Muscle of leg (tissue), 16 donors: ENCODE measurements at places on chromosomes 5 and 9. TPM values are rescaled to one million over a fixed set of nuclear protein-coding genes. Genes with fewer than 3 reads are reported as not detected.

DNA sequence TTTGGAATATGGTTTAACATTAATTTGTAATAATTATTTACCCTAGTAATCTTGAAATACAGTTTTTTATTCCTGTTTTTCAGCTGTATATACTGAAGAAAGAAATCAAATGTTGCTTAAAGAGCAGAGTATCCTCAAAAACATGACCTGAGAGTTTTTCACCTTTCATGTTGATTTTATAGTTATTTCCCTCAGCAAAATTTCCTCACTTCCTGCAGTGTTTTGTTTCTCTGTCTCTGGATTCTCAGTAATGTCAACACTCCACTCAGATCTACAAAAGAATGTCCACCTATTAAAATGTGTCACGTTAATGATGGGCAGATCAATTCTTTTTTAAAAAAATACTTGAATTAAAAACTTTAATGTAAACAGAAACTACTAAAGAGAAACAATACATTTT is 398.3 kb downstream of the ANXA1 start:
- H3K4me1 ChIP-seq, result no peaks in the 10 kb centered on the region
- H3K4me3 ChIP-seq, result no peak overlapping the region
- no peaks in the 10 kb centered on the region for H3K36me3 ChIP-seq
- no peak overlapping the region for H3K27ac ChIP-seq
- no peak for DNase-seq

- no peak overlapping the region for H3K4me3 ChIP-seq
- no peaks in the 10 kb centered on the region for H3K27me3 ChIP-seq
- no peak overlapping the region for H3K27ac ChIP-seq
- H3K4me1 ChIP-seq, result peaks cover 21% of the 10 kb centered on the region
- H3K36me3 ChIP-seq, result peaks cover 17% of the 10 kb centered on the region
Observed at GRCh38 chr5:177131352-177132135, 2.0 kb upstream of the NSD1 start.

Gene ALDOB
- 0.40 TPM for total RNA-seq

Gene SHISAL2B
- total RNA-seq, result 0.98 TPM

DNA sequence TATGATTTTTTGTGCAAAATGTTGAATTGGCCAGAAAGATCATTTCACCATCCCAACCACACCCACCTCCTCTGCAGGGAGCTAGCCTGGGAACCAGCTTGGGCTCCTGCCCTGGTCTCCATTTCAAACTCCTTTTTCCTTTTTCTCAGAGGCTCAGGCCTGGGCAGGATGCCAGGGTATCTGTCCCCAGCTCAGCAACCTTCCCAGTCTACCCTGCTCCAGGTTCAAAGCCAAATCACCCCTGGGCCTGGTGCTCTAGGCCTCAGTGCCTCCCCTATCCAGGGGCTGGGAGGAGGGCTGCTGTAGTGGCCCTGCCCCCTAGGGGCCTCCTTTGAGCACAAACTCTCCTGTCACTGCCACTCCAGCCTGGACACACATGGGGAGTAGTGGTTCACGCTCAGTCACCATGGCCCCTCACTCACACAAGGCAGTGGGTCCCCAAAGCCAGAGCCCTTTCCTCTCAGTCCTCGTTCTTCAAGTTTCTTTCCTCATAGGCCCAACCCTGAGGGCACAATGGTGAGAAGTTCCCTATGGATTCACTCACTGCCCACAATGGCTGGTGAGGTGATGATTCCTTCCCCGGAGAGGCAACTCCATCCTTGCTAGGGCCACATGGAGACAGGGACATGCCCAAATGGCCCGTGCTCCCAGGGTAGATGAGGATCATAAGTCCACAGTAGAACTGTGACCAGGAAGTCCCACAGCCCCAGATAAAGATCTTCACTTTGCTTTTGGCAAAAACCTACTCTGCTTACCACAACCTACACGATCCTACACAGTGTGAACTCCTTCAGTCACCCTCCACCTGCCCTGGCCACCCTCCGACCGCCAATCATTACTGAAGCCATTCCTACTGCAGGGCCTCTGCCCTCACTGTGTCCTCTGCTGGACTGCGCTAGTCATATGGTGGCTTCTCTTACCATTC is 1.6 kb upstream of the ST6GALNAC4 start:
- H3K4me3 ChIP-seq, result no peak overlapping the region
- peaks cover 49% of the 10 kb centered on the region for H3K4me1 ChIP-seq

Gene SMAD5
- 61.8 TPM for total RNA-seq

DNA sequence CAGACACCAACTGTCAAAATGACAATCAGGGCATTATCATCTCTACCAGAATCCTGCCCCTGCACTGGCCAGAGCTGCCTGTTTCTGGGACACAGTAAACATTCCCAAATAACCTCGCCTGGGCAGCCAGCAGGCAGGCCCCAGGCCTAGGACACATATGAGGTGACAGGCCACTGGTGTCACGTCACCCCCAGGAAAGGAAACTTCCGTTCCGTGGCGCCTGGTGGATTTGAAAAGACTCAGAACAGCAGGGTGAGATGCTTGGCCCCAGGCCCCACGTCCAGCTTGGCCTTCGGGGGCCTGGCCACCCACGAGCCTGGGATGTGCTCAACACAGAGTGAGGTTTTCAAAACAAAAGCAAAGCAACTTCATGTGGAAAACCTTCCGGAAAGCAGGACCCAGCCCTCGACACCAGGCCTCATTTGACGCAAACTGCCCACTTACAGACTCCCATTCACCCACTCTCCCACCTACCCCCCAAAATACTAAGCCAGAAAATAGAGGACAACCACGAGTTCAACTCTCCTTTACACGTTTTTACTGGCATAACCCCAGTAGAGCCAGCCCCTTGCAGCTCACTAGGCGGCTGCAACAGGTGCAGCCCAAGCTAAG is 1.2 kb downstream of the SEMA4D start:
- no peak for DNase-seq
- H3K27ac ChIP-seq, result peak overlapping the region; percentile 42
- H3K4me1 ChIP-seq, result peaks cover 32% of the 10 kb centered on the region
- no peaks in the 10 kb centered on the region for H3K27me3 ChIP-seq
- H3K36me3 ChIP-seq, result no peaks in the 10 kb centered on the region
- H3K4me3 ChIP-seq, result peak overlapping the region; percentile 77

DNA sequence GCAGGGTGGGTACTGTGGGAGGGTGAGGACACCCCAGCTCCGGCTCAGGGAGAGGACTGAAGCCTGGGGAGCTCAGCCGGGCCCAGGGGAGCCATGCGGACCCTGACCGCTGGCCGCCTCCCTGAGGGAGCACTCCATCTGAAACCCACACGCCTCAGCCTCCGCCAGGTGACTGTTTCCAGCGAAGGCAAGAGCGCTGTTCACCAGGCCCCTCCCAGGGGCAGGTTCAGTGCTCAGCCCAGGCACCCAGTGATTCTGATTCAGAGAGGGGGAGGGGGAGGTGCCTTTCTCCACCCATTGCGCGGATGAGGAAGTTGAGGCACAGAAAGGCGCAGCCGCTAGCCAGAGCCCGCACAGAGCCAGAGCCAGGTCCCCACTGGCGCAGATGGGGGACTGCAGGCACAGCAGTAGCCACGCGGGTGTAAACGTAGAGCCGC is 27.0 kb downstream of the ADGRD2 start:
- H3K27me3 ChIP-seq, result peaks cover 66% of the 10 kb centered on the region
- no peak overlapping the region for H3K4me3 ChIP-seq
- DNase-seq, result no peak
- no peaks in the 10 kb centered on the region for H3K36me3 ChIP-seq
- peaks cover 11% of the 10 kb centered on the region for H3K4me1 ChIP-seq
- H3K27ac ChIP-seq, result no peak overlapping the region

Gene MARCOL
- total RNA-seq, result not detected

GRCh38 chr5:150189728-150190502 is at the start of gene SLC6A7:
Gene SLC6A7, plus strand, starts transcription at chr5:150190062. Its CDS starts 266 bp downstream, at chr5:150190328.
- no peak for DNase-seq
- peaks cover 35% of the 10 kb centered on the region for H3K4me1 ChIP-seq
- H3K36me3 ChIP-seq, result no peaks in the 10 kb centered on the region
- H3K27me3 ChIP-seq, result peaks cover 63% of the 10 kb centered on the region

Gene APBA1
- total RNA-seq, result 7.8 TPM

GRCh38 chr5:40675396-40676133 is 4.2 kb upstream of the PTGER4 start:
- no peak overlapping the region for H3K4me3 ChIP-seq
- peaks cover 16% of the 10 kb centered on the region for H3K4me1 ChIP-seq
- DNase-seq, result no peak
- H3K27me3 ChIP-seq, result peaks cover 9% of the 10 kb centered on the region
- no peaks in the 10 kb centered on the region for H3K36me3 ChIP-seq

DNA sequence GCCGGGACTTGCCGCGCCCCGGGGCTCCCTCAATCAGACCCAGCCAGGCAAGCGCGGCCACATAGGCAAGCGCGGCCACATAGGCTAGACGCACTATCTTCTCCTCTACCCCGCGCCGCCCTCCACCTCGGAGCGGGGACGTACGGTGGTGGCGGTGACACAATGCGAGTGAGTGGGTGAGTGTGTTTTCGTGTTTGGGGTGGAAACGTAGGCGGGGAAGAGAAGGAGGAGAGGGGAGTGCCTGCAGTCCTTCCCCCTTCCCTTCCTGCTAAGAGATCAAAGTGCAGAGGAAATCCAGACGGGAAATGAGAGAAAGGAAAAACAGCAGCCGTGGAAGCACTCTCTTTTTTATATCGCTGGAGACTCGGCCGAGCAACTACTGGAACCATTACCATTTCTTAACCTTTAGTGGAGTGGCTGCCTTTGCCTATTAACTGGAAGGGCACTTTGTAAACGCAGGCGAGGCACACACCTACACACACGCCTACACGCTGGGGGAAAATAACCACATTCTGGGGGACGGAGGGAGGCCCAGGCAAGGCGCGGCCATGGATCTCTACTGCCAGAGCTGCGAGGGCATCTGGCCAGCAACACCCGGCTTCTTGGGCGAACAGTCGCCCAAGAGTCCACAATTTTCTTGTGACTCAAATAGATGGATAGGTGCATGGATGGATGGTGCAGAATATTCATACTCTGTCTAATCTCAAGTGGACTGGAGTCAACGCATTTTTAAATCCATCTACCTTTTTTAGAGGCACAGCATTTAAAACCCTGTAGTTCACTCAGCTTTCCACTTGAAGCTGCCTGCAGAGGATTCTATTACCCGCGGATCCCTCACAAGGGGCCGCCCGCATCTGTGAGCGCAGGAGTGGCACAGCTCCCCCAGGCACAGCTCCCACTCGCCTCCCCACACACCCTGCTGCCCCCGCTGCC is 2.1 kb downstream of the EDIL3 start:
- DNase-seq, result peak; percentile 41
- peak overlapping the region; percentile 53 for H3K4me3 ChIP-seq
- H3K36me3 ChIP-seq, result no peaks in the 10 kb centered on the region
- peaks cover 26% of the 10 kb centered on the region for H3K4me1 ChIP-seq

DNA sequence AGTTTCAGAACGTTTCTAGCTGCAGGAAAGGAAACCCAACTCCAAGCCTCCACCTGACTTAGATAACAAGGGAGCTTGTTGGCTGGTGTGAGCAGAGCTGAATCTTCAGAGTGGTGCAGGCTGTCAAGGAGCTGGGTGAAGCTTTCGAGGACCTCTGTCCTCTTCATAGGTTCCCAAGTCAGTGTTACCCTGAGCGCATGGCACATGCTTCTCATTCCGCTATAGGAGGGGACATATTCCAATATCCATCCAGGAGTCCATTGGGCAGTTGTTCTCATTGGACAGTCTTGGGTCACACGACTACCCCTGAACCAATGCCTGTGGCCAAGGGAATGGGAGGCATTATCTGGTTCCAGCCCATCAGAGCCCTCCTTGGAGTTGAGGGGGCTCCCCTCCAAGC is 50.3 kb downstream of the DUSP1 start:
- no peak overlapping the region for H3K27ac ChIP-seq
- DNase-seq, result no peak
- H3K4me1 ChIP-seq, result peaks cover 30% of the 10 kb centered on the region
- H3K36me3 ChIP-seq, result no peaks in the 10 kb centered on the region
- H3K4me3 ChIP-seq, result no peak overlapping the region
- H3K27me3 ChIP-seq, result no peaks in the 10 kb centered on the region

DNA sequence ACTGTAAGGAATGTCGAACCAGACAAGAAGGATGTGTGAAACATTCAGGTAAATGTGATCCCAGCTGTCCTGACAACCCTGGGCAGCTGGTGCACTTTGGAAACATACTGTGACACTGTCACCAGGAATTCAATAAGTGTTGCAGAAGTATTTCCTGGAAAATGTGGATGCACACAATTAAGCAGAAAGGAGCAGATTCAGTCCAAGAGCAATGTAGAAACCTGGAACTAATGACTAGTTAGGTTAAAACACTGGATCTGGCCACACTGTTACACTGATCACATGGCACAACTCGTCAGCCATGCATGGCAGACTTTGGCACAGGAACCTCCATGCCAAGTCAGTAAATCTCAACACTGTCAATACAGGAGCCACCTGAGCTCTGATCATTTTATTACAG is 109.0 kb downstream of the FAM174A start:
- no peak for DNase-seq
- H3K4me3 ChIP-seq, result no peak overlapping the region
- no peaks in the 10 kb centered on the region for H3K36me3 ChIP-seq
- H3K4me1 ChIP-seq, result peaks cover 2% of the 10 kb centered on the region

GRCh38 chr9:132733260-132733815 is 63.1 kb downstream of the GTF3C4 start:
- H3K4me3 ChIP-seq, result no peak overlapping the region
- H3K36me3 ChIP-seq, result no peaks in the 10 kb centered on the region
- H3K27ac ChIP-seq, result peak overlapping the region; percentile 48
- no peak for DNase-seq
- peaks cover 22% of the 10 kb centered on the region for H3K4me1 ChIP-seq

DNA sequence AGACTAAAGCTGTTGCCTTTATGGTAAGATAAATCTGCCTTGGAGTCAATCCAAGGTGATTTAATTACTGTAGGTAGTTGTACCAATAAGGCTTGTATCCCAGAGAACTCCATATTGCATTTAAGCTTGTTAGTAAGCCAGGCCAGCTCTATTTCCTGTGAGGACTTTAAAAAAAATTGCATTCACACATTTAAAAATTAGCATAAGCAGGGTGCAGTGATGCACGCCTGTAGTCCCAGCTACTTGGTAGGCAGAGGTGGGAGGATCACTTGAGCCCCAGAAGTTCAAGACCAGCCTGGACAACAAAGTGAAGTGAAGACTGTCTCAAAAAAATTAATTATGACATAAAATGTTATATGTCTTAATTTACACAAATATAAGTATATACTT is 28.7 kb upstream of the ABL1 start:
- no peaks in the 10 kb centered on the region for H3K27me3 ChIP-seq
- no peak overlapping the region for H3K4me3 ChIP-seq
- H3K27ac ChIP-seq, result no peak overlapping the region
- DNase-seq, result no peak
- H3K4me1 ChIP-seq, result no peaks in the 10 kb centered on the region
- no peaks in the 10 kb centered on the region for H3K36me3 ChIP-seq

- no peak overlapping the region for H3K27ac ChIP-seq
- no peaks in the 10 kb centered on the region for H3K36me3 ChIP-seq
- no peak for DNase-seq
- no peak overlapping the region for H3K4me3 ChIP-seq
- H3K4me1 ChIP-seq, result peaks cover 5% of the 10 kb centered on the region
Observed at GRCh38 chr5:6584101-6584645, 48.7 kb downstream of the NSUN2 start.

Gene SLC30A5
- total RNA-seq, result 42.7 TPM

DNA sequence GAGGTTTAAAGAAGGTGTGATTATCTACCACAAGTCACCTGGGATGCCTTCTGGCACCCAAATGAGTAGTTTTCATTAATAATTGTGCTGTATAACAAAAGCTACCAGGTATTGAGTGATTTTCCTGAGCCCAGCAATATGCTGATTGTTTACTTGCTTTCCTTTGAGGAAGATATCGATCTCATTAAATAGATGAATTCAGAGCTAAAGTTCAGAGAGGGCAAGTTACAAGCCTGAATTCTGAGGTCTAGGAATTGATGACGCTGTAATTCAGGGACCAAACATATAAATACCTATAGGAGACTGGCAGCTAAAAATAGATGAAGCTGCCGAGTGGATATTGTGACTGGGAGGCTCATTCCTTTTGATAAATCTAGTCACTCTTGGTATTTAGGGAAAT is 1.1 kb downstream of the ERCC6L2 start:
- H3K27ac ChIP-seq, result peak overlapping the region; percentile 100
- H3K36me3 ChIP-seq, result no peaks in the 10 kb centered on the region
- no peak for DNase-seq
- no peaks in the 10 kb centered on the region for H3K27me3 ChIP-seq
